Urothelium cell line (cell line): ENCODE measurements at places on chromosomes 5 and 9.

- DNase-seq: no peak
Measured at GRCh38 chr9:134066526-134066912, 1.3 kb downstream of the BRD3 start.

DNA sequence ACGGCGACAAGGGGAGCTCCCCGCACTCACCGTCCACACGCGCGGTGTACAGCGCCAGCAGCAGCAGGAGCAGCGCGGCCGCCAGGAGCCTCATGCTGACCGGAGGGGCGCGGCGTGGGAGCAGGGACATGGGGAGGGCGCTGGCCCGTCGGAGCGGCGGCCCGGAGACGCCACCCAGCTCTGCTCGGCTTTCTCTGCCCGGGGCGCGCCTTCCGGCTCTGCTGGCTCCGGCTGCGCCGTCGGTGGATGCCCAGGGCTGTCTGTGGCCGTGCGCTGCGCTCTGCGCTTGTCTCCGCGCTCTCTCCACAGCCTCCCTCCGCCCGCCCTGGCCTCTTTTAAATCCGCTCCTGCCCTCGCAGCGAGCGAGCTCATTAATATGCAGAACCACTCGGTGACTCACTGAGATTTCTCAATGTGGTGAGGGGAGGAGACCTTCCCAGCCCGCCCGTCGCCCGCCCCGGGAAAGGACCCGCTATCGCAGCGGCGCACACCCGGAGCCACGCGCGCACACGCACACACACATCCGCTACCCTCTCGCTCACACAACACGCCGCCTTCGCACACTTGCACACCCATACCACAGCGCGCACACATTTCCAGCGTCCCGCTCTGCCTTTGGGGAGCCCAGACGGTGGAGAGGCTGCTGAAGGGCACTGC, at the start of gene CXCL14:
TSS of gene CXCL14 (minus strand) at position 307 of the 657 bp plus-strand sequence. CDS start at position 94, 213 bp downstream.
- DNase-seq: peak; percentile 76

DNA sequence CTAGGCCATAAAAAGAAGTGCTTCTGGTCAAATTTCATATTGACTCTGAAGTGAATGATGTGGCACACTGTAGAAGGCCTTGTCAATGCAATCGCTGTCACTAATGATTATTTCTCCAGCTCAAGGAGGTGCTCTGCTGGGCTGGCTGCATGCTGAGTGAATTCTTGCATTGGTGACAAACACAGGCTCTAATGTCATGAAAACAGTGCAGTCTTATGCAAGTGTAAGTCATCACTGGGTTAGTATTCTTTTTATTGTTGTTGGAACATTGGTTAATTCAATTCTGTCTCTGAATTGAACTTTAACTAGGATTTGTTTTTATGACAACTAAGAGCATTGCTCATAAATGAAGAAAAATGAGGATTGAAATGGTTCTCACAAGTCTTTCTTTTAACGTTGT, 57.3 kb upstream of the CD180 start:
- DNase-seq: no peak

DNA sequence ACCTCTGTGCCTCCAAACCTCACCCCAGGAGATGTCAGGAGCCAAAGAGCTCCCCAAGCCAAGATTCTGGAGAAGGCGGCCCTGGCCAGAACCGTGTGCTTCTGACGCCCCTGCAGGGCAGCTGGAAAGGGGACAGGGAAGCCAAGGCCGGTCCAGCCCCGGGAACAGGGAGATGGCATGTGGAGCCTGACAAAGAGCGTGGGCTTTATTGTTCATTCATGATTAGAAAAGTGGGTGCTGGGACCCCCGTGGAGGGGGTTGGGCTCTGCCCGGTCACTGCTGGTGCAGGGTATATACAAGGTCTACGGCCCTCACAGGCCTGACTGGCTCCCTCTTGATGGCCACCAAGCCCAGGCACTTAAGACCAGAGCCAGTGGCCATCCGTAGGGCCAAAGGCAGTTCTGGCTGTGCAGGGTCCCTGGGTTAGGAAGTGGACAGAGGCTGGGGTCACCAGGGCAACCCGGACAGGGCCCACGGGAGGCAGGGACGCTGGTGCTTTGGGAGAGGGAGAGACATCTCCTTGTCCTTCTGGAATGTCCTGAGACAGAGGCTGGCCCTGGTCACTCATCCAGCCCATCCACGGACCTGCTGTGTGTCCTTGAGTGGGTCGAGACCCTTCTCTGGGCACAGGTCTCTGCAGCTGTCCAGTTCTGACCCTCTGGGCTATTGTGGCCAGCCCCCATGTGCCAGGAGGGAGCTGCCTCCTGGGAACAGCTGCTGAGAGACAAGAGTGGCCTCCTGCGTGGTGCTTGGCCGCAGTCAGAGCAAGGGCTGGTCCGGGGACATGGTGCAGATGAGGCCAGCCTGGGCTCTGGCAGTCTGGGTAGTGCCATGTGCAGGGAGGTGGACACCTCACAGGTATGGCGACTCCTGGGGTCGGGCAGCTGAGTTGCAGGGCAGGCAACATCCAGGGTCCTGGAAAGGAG, 12.5 kb downstream of the NINJ1 start:
- DNase-seq: no peak

GRCh38 chr9:71681104-71681707, 87.1 kb downstream of the CEMIP2 start:
- DNase-seq: no peak

DNA sequence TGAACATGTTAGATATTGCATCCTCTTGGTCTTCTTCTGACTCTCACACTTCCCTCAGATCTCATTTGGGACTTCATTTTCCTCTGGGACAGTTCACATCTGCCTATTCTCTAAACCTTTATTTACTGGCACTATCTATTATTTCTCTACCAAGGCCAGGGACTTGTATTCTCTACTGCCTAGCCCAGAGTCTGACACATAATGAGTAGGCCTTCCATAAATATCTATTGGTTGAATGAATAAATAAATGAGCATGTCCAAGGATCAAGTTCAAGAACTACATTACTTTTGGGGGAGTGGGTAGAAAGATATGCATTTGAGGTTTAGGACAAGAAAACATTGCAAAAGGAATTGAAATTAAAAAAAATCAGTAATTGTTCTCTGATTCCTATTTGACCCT, 250.3 kb downstream of the TRIM32 start:
- no peak for DNase-seq

- no peak for DNase-seq
Measured at GRCh38 chr9:96333958-96334357, 32.0 kb upstream of the HSD17B3 start.

DNA sequence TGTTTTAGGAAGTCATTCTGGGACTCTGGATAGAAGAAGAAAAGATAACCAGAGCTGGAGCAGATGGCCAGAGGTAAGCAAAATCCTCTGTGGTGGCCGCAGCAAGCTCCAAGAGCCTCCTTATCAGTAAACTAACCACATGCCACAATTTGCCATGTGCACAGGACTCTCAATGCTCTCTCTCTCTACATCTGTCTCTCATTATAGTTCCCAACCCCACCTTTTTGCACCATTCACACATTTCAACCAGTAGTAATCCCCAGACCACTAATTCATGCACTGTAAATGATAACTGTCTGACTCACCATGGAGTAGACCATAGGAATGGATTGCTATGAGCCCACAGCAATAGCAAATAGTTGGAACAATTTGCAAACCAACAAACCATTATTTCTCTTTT, 526.1 kb downstream of the TLR4 start:
- no peak for DNase-seq

- no peak for DNase-seq
Measured at GRCh38 chr9:77276799-77277198, 99.5 kb downstream of the VPS13A start.

- DNase-seq: no peak
Measured at GRCh38 chr5:3225201-3225960, 370.3 kb upstream of the IRX1 start.

DNA sequence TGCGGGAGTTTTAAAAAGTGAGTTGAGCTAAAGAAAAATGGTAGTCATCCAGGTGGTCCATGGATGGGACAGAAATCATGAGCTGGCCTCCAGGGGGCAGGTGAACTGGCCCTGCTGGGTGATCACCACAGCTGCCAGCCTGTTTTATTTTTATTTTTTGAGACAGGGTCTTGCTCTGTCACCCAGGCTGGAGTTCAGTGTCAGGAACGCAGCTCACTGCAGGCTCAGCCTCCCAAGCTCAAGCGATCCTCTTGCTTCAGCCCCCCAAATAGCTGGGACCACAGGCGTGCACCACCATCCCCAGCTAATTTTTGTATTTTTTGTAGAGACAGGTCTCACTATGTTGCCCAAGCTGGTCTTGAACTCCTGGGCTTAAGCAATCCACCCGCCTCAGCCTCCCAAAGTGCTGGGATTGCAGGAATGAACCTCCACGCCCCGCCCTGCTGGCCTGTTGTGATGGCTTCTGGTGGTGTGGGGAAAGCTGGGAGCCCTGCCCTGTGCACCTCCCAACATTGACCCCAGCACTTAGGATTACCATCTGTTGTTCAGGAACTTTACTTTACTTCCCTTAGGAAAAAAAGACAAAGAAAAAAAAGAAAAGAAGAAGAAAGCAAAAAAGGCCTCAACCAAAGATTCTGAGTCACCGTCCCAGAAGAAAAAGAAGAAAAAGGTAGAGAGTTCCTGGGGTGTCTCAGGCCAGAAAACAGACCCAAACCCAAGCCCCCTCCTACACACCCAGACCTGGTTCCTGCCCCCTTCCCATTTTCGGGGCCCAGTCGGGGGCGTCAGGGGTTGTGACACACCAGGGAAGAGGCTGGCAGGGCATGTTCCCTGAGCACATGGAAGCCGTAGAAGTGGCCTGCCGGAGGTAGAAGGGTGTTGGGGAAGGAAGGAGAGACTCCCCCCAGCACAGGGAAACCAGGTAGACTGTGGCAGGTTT, 14.7 kb downstream of the CD74 start:
- DNase-seq: no peak

DNA sequence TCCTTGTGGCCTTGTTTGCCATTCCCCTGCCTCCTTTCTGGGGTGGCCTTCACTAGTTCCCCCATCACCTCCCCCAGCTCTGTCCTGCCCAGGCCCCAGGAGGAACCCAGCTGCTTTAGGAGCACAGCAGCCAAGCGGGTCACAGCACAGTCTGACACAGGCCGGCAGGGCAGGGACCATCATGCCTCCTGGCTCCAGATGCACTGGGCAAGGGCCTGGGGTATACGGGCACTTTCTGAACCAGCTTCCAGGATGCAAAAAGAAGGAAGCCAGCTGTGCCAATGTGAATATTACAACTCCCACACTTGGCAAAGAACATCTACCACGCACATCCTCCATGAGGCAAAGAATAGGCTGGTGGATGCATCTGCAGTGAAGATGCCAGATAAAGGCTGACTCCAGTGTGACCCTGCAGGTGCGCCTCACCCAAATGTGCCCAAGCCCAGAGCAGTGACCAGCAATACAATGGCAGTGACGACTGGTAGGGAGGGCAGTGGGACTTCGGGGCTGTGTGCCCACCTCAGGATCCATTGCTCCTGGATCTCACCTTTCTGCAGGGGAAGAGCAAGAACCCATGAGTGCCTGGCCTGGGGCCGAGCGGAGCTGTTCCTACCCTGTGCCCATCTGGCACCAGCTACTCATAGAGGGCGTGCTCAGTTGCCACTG, 6.3 kb upstream of the IL3 start:
- DNase-seq: no peak

GRCh38 chr5:37838152-37838932, 1.5 kb downstream of the GDNF start:
- no peak for DNase-seq

DNA sequence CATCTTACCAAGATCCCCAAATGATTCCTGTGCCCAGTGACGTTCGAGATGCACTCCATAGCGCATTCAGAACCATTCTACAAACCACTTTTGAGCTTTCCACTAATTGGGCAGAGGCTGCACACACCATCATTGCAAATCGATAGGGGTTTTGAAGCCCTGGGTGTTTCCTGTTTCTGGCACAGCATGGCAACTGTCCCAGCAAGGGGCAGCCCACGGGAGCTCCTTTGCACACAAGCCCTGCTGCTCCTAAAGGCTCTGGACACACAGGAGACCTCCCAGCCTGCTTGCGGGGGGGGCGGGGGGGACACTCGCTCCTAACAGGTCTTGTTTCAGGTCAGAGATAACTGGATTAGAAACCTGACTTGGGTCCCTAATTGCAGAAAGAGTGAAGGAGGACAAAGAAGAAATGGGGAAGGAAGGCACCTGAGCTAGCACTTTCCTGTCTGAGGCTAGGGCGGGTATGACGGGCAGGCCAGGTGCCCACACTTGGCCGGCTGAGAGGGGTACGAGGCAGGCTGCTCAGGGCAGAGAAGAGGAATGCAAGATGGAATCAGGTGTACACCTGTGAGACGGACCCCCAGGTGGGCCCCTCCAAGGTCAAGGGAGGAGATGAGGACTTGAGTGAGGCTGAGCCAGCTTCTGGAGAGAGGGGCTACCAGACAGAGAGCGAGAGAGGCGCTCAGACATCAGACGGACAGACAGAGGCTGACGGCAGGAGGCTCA, 820 bp downstream of the FBP1 start:
- DNase-seq: no peak

- DNase-seq: no peak
Measured at GRCh38 chr9:135835131-135835530, 72.2 kb downstream of the CAMSAP1 start.

DNA sequence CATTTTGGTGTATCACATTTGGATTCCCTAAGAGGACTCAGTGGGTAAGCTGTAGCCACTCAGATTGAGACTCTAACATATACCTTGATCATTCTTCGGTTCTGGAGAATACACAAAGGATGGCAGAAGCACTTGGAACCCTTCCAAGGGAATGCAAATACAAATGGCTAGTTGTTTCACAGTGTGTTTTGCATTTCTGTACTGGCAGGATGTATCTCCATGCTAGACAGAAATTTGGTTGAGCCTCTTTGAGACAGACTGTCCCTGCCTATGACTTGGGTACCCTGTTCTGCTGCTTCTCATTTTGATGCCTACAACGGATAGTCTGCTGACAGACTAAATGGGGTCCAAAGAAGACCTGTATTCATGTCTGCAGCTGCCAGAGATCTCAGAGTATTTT, 273.5 kb downstream of the TMEM38B start:
- DNase-seq: no peak

DNA sequence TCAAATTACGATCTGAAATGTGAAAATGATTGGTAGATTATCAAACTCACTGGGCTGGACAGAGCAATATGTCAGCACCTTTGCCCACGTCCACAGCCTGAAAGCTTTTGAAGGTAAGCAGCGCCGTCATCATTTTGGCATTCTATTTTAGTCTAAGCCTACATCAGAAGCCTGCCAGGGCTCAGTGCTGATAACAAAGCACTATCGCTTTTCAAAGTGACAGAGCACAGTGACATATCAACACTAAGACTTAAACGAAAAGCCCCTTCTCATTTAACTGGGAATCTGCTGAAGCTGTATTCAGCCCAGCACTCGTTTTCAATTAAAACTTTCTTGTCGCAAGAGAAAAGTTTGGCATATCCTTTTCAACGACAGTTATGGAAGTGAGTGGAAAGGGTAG, 1076.3 kb downstream of the PTPRD start:
- no peak for DNase-seq

GRCh38 chr5:90128551-90128950, 281.0 kb downstream of the CETN3 start:
- DNase-seq: no peak

DNA sequence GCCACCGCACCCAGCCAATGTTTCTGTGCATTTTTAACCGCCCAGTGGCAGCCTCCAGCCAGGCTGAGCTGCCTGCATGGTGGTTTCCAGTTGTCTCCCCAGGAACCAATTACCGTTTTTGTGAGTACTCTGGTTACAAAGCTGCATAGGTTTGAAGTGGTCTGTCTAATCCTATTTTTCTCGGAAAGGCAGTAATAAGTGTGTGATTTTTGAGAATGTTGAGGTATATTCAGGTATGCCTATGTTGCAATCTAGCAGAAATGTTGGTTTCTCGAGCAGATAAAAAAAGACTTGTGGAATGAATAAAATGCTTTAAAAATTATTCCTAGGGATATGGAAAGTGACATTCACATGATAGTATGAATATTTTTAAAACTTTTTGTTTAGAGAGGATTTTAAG, 41.5 kb upstream of the ANKH start:
- no peak for DNase-seq
